Activated CD8-positive, alpha-beta memory T cell treated with anti-CD3 and anti-CD28 coated beads for 4 hours (primary cell): ENCODE measurements at places on chromosomes 2 and 18.

GRCh38 chr2:209413311-209414014, 10.4 kb upstream of the MAP2 start:
- DNase-seq, result no peak

DNA sequence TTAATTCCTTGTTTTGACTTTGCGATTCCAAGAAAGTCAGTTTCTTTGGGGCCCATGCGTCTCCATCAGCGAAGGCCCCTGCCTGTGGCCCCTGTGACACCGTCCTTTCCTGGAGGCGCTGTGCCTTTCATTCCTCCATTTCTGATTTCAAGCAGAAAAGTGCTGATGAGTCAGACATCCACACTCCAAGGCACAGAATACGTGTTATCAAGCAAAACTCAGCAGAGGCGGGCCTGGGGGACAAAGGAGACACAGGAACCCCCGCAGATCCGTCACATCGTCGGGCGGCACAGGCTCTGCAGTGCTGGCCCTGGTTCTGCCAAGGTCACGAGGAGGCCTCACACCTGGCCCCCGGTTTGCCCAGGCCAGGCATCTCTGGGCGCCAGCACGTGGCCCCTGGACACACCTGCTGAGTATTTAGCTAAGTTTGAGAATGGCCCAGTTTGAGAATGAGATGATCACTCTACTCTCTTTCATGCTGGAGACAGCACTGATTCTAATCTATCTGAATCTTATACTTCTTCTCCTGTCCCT, 7.2 kb upstream of the SALL3 start:
- no peak for DNase-seq

DNA sequence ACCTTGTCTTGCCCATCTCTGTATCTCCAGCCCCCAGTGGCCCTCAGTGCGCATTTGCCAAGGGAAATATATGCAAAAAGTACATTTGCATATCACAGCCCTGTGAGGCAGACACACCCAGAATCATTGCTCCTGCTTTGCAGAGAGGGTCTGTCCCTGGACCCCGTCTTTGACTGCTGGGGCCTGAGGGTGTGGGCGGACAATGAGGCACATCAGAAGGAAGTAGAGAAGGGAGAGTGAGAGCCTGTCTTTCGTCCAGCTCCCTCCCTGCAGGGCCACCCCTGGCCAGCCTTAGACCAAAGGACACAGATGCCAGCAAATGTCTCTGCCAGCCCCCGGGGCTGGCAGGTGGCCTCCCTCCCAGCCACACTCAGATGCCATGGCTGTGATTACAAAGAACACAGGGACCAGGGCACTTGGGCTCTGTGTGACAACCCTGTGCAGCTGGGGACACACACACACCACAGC, 516.2 kb upstream of the MYT1L start:
- no peak for DNase-seq

GRCh38 chr2:8671176-8671575, 10.7 kb upstream of the ID2 start:
- DNase-seq, result no peak

DNA sequence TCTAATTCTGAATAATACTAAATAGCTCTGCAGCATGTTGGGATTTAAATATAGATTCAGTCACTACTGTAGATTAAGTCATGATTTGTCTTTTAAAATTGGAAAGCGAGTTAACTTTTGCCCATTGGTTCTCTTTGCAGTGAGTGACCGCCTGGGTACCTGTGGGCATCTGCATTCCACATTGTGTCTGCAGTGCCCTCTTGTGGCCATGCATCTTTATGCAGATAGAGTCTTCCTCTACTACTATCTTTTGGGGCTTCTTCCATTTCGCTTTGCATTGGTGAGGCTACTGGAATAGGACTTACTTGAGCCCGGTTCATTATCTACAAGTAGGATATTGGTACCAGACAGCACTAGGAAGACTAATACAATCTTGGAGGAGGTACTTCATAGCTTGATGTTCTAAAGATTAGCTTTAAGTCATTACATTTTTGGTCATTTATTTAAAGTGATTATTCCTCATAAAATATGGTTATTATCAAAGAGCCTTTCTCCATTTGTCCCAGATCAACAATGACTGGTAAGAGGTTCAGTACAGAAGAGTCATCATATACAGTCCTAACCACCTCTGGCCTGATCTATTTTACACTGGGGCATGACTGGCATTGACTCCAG, 203.0 kb downstream of the SOCS6 start:
- DNase-seq, result no peak

GRCh38 chr2:5472673-5473072, 219.5 kb upstream of the SOX11 start:
- DNase-seq, result no peak

- DNase-seq, result peak; percentile 95
Measured at GRCh38 chr2:73779467-73780236, at the start of gene DUSP11. Gene DUSP11 (minus strand): TSS chr2:73780103. CDS start chr2:73779974, 129 bp downstream.

- DNase-seq, result no peak
Measured at GRCh38 chr2:4140281-4140970, 437.1 kb downstream of the DCDC2C start.

- DNase-seq, result no peak
Measured at GRCh38 chr2:102999958-103000357, 238.1 kb downstream of the TMEM182 start.

DNA sequence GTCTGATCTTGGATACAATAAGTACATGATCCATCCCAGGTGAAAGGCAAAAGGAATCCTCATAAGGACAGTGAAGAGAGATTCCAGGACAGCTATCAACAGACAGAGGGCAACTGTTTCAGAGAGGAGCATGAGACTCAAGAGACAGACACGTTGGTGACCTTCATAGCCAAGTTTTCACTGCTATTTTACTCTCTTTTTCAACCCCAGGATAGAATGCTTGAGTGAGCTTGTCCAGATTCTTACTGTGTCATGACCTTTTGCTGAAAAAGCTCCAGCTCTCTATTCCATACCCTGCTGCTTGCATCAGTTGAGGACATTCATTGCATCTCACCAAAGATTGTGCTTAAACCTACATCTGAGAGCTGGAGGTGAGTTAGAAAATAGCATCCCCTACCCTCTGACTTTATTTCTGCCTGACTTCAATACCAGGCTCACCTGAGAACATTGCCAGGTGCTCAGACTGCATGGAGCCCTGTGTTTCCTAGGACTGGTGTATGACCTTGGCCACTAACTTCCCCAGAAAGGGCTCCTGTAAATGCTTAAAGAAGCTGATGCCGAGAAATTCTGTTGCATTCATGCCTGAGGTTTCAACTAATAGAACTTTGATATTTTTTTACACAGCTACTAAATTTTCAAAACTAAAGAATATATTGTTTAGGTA, 70.4 kb upstream of the TMEM17 start:
- DNase-seq, result no peak

- DNase-seq, result no peak
Measured at GRCh38 chr2:189679226-189679625, 4.8 kb downstream of the ANKAR start.

DNA sequence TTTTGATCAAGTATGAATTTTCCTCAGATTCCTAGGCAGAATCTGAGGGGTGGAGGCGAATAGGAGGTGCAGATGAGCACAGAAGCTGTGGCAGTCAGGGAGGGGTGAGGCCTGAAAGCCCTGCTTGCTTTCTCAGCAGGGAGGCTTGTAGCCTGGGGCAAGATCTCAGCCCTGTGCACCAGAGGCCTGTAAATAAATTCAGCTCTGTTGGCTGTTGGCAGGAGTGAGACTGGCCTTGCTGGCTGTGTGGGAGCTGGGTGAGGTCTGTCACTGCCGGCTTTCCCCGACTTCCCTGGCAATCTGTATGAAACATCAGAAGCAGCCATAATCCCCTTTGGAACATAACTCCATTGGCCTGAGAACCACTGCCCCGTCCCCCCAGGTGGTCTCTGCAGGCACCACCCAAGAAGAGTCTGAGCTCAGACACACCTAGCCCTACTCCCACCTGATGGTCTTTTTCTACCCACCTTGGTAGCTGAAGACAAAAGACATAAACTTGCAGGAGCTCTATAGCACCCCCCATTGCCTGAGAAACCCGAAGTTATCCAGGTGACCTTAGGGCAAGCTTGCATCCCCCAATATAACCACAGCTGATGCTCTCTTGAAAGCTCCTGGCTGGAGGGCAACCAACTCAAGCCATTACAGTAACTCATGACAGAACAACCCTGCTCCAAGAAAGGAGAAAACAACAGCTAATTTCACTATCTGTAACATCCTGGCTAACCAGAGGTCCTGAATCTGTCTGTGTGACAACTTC, 32.3 kb downstream of the EVA1A start:
- no peak for DNase-seq

DNA sequence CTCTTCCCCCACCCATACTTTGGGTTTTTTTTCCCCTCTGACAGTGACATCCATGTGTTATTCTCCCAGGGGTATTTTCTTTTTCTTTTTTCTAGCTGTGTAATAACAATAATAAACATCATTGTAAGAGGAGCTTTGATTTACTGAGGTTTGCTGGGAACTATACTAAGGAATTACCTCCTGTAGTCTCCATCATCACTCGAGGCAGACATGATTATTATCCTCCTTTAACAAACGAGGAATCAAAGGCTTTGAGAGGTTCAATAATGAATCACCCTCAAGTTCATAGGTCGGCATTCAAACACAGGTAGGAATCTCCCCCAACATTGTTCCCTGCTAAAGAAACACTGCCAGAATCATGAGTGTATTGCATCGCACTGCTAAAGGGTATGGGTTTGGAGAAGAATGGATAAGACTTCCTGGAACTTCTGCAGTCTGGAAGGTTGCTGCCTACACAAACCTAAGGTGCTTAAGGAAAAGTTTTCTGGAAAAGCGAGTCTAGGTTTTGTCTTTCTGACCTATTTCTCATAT, 260.2 kb upstream of the SESTD1 start:
- DNase-seq, result no peak

- no peak for DNase-seq
Measured at GRCh38 chr2:173567493-173567892, 212.8 kb downstream of the CDCA7 start.

- no peak for DNase-seq
Measured at GRCh38 chr2:120341977-120342376, 4.0 kb upstream of the INHBB start.

- no peak for DNase-seq
Measured at GRCh38 chr2:217735034-217735433, 267.8 kb downstream of the TNS1 start.

DNA sequence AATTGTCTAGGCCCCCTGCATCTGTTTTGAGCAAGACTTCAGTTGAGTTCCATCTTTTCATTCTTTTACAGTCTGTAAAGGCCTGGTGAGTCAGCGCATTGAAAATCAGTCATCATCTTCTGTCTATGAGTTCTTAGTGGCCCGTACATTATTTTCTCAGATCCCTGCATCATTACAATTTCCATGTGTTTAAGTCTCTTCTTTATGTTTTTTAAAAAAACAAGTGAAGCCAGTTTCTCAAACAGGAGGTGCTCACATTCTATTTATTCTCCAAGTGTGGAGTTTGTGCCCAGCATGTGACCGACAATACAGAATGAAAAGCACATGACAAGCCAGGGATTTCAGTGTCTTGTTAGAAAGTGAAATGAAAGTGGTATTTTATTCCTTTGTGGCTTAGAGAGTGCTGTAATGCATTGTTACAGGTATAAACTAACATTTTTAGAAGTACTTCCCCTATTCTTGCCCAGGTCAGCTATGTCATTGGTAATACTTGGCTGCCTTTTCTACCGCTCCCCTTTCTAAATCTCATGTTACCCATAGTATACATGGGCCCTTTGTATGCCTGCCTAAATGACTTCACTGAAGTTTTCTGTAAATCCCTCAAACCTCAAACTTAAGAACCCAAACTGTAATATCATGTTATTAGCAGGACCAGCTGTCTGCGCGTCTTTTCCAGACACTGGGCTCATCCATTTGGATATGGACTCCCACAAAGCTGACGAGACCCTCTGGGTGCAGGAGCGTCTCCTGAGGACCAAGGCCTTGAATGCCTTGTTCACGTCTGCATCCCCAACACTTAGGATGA, 67.6 kb downstream of the FEZ2 start:
- DNase-seq, result no peak

DNA sequence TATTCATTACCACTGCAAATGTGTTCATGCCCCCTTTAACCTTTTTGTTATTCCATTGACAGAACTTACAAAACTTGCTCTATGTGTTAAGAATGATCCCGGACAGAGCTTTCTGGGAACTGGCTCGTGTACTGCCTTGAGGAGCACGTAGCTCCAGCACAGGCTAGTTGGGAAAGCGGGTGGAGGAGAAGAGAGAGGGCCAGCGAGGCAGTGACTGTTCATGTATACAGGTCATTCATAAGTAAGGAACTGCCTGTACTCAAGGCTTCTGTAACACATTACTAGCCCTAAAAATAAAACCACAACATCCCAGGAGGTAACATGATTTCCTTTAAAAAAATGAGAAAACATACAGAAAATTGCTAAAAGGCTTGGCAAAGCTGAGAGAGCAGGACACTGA, 109.0 kb downstream of the STK39 start:
- no peak for DNase-seq

DNA sequence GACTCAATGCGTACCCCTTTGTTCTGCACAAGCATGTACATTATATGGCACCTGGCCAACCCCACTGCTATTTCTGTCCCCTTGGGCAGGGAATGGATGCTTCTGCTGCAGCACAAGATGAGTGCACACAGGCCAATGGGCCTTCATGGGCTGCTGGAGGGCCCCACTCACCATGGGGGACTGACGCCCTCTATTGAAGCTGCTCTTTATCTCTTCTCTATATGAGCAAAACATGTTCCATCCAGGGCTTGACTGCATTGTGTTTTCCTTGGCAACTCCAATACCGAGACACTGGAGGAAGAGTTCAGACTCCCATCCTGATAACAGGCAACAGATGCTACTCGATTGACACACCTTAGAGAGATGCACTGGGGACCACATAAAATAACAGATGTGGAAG, 251.6 kb upstream of the NCKAP5 start:
- DNase-seq, result no peak

GRCh38 chr2:219709331-219709761, 81.9 kb downstream of the SLC4A3 start:
- DNase-seq, result no peak

GRCh38 chr2:204576362-204576979, 31.2 kb downstream of the PARD3B start:
- no peak for DNase-seq

DNA sequence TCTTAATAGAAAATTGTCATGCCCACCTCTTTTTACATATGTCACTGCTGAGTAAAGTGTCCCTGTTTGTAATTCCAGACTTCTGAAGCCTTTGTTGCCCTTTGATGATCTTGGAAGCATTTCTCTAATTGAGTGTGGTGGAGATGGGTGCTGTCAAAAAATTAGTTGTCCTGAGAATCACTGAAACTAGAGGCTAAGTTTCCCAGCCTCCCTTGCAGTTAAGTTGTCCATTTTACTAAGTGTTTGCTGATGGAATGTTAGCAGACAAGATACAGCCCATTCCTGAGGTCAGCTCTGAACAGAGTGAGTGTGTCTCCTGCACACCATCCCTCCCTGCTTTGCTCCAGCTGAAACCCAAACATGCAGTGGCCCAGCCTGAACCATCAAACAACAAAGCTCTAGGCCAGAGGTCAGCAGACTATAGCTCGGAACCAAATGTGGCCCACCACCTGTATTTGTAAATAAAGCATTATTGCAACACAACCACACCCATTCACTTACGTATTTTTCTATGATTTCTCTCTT, 28.1 kb upstream of the TMEM177 start:
- DNase-seq, result no peak

GRCh38 chr2:8752385-8752784, 70.5 kb downstream of the ID2 start:
- no peak for DNase-seq

GRCh38 chr18:34809451-34810072, 99.5 kb downstream of the DTNA start:
- DNase-seq, result no peak
